ENCODE measurements at places on chromosomes 5 and 9. TPM values are rescaled to one million over a fixed set of nuclear protein-coding genes. Genes with fewer than 3 reads are reported as not detected.
A peak's percentile ranks its signal among the peaks of the same experiment; 100 is the strongest.

Gene PCDHB13
- total RNA-seq = 3.3 TPM

Gene CCDC183
- total RNA-seq = 0.84 TPM

Gene PITX1
- not detected for total RNA-seq

DNA sequence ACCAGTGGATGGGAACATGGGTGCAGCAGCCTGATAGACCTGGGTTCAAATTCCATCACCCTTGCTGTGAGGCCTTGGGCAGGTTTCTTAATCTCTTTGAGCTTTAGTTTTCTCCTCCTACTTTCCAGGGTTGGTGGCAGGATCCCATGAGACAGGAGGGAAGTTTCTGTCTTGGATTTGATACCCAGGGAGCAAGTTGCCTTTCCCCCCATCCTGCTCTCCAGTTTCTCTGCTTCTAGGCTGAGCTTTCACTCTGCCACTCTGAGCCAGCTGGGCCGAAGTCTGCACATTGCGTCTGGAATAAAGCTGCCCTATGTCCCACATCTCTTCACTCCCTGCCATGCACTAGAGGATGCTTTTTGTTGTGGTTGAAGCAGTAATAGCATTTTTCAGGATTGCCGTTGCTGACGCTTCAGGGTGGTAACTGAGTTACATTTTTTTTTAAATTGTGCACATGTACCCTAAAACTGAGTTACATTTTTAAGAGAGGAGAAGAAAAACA lies 40.5 kb upstream of the ANGPTL2 start:
- DNase-seq = no peak

- peak; percentile 61 for DNase-seq
These were observed 322.7 kb downstream of the ARHGEF28 start for GRCh38 chr5:73948720-73949119.
